ENCODE measurements at places on chromosomes 1 and 21. TPM values are rescaled to one million over a fixed set of nuclear protein-coding genes. Genes with fewer than 3 reads are reported as not detected.
A peak's percentile ranks its signal among the peaks of the same experiment; 100 is the strongest.

GRCh38 chr1:2906085-2906484 is 104.6 kb upstream of the TTC34 start:
- no peak overlapping the region for H3K4me3 ChIP-seq
- H3K27ac ChIP-seq, result no peak overlapping the region
- H3K4me1 ChIP-seq, result no peaks in the 10 kb centered on the region
- H3K27me3 ChIP-seq, result peaks cover 27% of the 10 kb centered on the region

- H3K36me3 ChIP-seq, result no peaks in the 10 kb centered on the region
- peaks cover 53% of the 10 kb centered on the region for H3K27me3 ChIP-seq
- no peak for DNase-seq
- H3K4me1 ChIP-seq, result no peaks in the 10 kb centered on the region
These were observed 12.4 kb upstream of the PRDM16 start for GRCh38 chr1:3056641-3057040.

- DNase-seq, result peak; percentile 5
- H3K36me3 ChIP-seq, result no peaks in the 10 kb centered on the region
- no peaks in the 10 kb centered on the region for H3K4me1 ChIP-seq
These were observed 152.7 kb upstream of the NEGR1 start for GRCh38 chr1:72435025-72435424.

GRCh38 chr1:42756956-42757891 is 9.6 kb downstream of the P3H1 start:
- H3K36me3 ChIP-seq, result peaks cover 73% of the 10 kb centered on the region
- no peak overlapping the region for H3K27ac ChIP-seq
- DNase-seq, result peak; percentile 83
- peaks cover 3% of the 10 kb centered on the region for H3K4me1 ChIP-seq

DNA sequence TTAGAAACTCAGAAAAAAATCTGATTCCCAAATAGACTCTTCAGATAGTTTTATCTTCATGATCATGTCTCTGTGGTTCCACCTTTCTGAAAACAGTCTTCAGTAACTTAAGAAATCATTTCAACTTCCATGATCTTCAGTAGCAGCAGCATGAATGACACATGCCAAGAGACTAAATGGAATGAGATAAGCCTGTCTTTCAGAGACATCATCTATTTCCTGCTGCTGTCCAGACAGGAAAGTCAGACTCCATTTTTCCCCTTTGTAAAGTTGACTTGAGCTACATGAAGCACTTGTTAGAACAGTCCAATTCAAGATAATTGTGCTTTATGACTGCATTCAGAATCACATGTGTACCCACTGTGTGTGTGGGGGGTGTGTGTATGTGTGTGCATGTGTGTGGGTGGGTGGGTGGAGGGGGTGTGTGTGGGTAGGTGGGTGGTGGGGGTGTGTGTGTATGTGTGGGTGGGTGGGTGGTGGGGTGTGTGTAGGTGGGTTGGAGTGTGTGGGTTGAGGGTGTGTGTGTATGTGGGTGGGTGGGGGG is 58.8 kb downstream of the CLIC4 start:
- H3K27me3 ChIP-seq, result no peaks in the 10 kb centered on the region
- peak; percentile 48 for DNase-seq
- no peaks in the 10 kb centered on the region for H3K36me3 ChIP-seq

DNA sequence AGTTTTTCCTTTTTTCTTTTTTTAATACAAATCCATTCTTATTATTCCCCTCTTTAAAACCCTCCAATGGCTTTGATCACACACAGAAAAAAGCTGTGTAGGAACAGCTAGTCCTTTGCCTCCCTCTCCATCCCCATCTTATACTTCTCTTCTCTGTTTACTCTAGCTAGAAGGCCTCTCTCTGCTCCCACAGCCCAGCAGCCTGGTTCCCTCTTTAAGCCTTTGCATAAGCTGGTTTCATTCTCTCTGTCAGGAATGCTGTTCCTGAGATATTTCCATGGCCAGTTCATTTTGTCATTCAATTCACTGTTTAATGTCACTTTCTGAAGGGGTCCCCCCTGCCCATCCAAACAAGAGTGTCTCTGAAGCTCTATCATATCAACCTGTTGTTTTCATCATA is 143.3 kb upstream of the ST6GALNAC5 start:
- H3K36me3 ChIP-seq, result no peaks in the 10 kb centered on the region
- H3K4me3 ChIP-seq, result no peak overlapping the region
- H3K27ac ChIP-seq, result no peak overlapping the region
- no peak for DNase-seq

- DNase-seq, result no peak
- no peaks in the 10 kb centered on the region for H3K36me3 ChIP-seq
- no peak overlapping the region for H3K4me3 ChIP-seq
- H3K4me1 ChIP-seq, result no peaks in the 10 kb centered on the region
- H3K27ac ChIP-seq, result no peak overlapping the region
- peaks cover 12% of the 10 kb centered on the region for H3K27me3 ChIP-seq
These were observed 39.1 kb upstream of the ZC3H11B start for GRCh38 chr1:219651993-219652392.

DNA sequence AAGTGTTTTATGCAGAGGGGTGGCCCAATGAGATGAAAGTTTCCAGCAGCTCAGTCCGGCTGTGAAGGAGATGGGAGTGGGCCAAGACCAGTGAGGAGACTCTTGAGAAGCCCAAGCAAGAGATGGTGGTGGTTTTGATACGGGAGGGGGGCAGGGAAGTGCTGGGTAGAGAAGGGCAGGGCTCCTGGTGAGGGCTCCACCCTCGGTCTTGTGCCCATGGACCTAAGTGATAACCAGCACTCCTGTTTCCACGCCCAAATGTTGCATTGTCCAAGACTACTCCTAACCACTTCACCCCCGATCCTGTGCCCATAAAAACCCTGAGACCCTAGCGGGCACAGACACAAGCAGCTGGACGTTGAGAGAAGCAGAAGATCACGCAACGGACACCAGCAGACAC is 140.9 kb downstream of the MIS18A start:
- H3K27me3 ChIP-seq, result no peaks in the 10 kb centered on the region
- DNase-seq, result no peak
- H3K4me3 ChIP-seq, result no peak overlapping the region
- H3K4me1 ChIP-seq, result no peaks in the 10 kb centered on the region

DNA sequence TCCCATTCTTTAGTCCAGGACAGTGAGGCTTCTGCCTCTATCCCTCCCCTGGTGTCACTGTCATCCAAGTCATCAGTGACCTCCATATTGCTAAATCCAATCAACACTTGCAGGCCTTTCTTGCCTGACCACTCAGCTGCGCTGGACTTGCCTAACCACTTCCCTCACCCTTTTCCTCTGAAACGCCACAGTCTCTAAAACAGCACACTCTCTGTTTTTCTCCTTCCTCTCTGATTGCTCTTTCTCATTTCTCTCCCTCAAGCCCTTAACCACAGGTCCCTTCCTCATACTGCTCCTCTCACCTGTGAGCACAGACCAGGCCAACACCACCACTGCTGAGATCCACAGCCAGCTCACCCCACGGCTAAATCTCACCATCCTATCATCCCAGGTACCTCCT is 17.5 kb downstream of the TAL1 start:
- H3K4me1 ChIP-seq, result no peaks in the 10 kb centered on the region
- no peaks in the 10 kb centered on the region for H3K36me3 ChIP-seq
- no peaks in the 10 kb centered on the region for H3K27me3 ChIP-seq
- H3K4me3 ChIP-seq, result no peak overlapping the region
- DNase-seq, result no peak

DNA sequence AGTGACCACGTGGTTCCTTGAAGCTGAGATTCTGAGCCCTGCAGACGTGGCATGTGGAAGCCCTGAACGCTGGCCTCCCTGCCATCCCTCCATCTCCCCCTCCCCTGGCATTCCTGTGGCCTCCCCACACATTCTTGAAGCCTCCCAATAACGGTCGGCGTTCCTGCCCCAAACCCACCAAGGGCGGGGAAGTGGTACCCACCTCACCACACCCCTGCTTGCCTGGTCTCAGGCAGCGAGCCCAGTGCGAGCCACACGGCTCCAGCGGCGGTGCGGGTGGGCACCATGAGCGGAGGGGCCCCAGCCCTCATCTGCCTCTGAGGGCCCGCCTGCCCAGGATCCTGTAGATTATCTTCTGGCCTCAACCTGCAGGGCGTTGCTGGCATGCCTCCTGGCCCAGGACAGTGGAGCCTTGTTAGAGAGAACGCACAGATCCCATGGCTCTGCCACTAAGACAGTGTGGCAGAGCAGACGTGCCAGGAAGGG is 20.6 kb upstream of the PRELP start:
- DNase-seq, result no peak
- peaks cover 54% of the 10 kb centered on the region for H3K4me1 ChIP-seq
- no peaks in the 10 kb centered on the region for H3K36me3 ChIP-seq
- H3K4me3 ChIP-seq, result no peak overlapping the region
- no peak overlapping the region for H3K27ac ChIP-seq
- H3K27me3 ChIP-seq, result no peaks in the 10 kb centered on the region

DNA sequence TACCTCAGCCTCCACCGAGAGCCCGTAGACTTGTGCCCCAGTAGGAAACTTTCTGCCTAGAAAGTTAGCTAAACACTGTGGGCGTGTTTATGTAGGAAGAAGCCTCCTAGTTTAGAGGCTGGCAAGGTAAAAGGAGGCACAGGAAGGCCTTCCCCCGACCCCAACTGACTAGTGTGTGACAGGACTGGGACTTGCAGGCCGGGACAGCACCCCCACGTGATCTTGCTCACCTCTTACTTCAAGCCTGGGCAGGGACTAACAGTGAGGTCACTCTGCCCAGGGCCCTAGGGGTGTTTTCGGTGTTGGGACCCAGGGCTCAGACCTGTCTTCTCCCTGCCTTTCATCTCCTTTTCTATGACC is 392 bp upstream of the TAGLN2 start:
- no peaks in the 10 kb centered on the region for H3K27me3 ChIP-seq
- H3K4me1 ChIP-seq, result peaks cover 19% of the 10 kb centered on the region
- H3K36me3 ChIP-seq, result no peaks in the 10 kb centered on the region
- H3K27ac ChIP-seq, result no peak overlapping the region
- DNase-seq, result no peak
- H3K4me3 ChIP-seq, result peak overlapping the region; percentile 78

DNA sequence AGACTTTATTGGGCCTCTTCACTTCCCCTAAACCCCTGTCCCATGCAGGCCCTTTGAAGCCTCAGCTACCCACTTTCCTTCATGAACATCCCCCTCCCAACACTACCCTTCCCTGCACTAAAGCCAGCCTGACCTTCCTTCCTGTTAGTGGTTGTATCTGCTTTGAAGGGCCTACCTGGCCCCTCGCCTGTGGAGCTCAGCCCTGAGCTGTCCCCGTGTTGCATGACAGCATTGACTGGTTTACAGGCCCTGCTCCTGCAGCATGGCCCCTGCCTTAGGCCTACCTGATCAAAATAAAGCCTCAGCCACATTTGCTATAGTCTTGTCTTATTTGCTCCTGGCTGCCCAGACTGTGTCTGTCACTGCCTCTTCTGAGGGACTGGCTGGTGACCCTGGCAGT is 5.5 kb downstream of the GSTM4 start:
- H3K4me3 ChIP-seq, result no peak overlapping the region
- DNase-seq, result peak; percentile 0
- H3K4me1 ChIP-seq, result no peaks in the 10 kb centered on the region
- H3K27me3 ChIP-seq, result no peaks in the 10 kb centered on the region
- peaks cover 40% of the 10 kb centered on the region for H3K36me3 ChIP-seq
- H3K27ac ChIP-seq, result no peak overlapping the region

DNA sequence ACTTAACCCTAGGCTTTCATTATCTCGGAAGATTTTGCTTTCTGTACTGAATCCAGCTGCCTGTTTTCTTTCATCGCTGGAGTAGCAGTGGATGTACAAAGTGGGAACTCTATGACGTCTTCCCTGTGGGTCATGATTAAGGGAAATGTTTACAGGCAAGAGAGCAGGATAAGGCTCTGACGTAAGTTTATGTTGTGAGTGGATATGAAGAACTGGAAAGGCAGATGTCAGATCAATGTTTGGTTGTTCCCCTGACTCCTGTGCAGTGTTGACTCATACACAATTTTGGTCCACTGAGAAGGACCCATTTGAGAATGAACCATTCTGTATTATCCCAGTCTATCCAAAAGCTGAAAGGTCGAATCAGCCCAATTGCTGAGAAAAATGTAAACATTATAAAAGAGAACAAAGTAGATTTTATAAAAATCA is 292.4 kb downstream of the GRIK1 start:
- DNase-seq, result no peak
- H3K36me3 ChIP-seq, result no peaks in the 10 kb centered on the region
- no peak overlapping the region for H3K4me3 ChIP-seq
- no peaks in the 10 kb centered on the region for H3K4me1 ChIP-seq
- no peak overlapping the region for H3K27ac ChIP-seq

DNA sequence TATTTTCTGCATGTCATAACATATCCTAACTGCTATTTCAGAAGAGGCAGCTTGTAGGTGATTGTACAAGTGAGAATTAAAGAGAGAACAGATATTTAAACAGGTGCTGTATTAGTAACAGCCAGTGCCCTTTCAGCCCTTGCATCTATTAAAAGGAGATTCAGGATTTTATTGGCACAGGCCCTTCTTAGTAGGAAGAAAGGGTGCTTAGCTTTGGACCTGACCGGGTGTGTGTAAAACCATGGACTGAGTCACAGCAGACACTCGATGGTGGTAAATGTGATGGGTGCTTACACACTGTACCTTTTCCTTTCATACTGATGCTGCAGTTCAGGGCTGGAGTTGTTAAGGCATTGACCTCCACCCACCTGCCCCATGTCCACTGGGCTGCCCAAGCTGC is 12.7 kb upstream of the CD101 start:
- H3K36me3 ChIP-seq, result no peaks in the 10 kb centered on the region
- no peaks in the 10 kb centered on the region for H3K4me1 ChIP-seq

- H3K4me1 ChIP-seq, result peaks cover 9% of the 10 kb centered on the region
- no peaks in the 10 kb centered on the region for H3K27me3 ChIP-seq
- no peak overlapping the region for H3K4me3 ChIP-seq
- no peak for DNase-seq
These were observed 284.4 kb downstream of the VAV3 start for GRCh38 chr1:107680579-107680985.

GRCh38 chr1:16342331-16343062 is 9.8 kb downstream of the FBXO42 start:
- no peak for DNase-seq
- no peaks in the 10 kb centered on the region for H3K4me1 ChIP-seq
- no peaks in the 10 kb centered on the region for H3K27me3 ChIP-seq
- H3K36me3 ChIP-seq, result no peaks in the 10 kb centered on the region
- no peak overlapping the region for H3K27ac ChIP-seq

DNA sequence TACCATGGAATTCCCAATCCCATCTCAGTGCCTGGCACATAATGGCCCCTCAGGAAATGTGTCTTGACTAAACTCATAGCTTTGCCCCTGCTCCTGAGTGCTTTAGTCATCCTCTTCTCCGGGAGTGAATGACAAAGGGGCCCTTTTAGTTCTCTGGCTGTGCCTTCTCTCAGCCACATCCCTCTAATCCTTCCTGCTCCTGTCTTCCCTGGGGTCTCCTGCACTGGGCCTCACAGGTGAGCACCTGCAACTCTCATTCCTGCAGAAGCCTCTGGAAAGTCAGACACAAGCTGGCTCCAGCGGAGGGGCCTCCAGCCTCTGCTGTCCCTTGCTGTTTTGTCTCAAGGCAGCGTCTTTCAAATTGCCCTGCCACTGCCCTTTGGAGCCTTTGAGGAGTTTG is 14.0 kb upstream of the ETV3L start:
- H3K27me3 ChIP-seq, result no peaks in the 10 kb centered on the region
- no peaks in the 10 kb centered on the region for H3K36me3 ChIP-seq
- H3K4me1 ChIP-seq, result peaks cover 24% of the 10 kb centered on the region

The SPRR1B gene
- not detected for total RNA-seq

The GNPAT gene
- 75.0 TPM for total RNA-seq

The IGSF5 gene
- not detected for total RNA-seq

The ATP1A2 gene
- total RNA-seq, result not detected

The CELSR2 gene
- total RNA-seq, result 30.2 TPM

All from A673 (cell line).